ENCODE measurements at places on chromosomes 11 and 22. TPM values are rescaled to one million over a fixed set of nuclear protein-coding genes. Genes with fewer than 3 reads are reported as not detected.

DNA sequence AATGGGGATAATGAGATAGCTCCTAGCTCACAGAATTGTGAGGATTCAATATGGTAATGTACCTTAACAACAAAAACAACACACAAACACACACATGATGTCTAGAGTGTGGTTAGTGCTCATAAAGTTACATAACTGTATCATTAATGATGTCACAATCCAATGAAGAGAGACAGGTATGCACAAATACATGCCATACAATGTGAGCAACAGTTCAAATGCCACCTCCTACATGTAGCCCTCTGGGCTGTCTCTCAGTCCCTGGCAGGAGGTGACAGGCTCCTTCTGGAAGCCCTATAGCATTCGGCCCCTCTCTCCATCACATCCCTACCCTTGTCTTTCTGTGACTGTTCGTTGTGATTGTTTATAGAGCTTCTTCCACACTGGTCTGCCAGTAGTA is 8.3 kb upstream of the MICALL1 start:
- DNase-seq: no peak

MMP13 gene
- not detected for total RNA-seq

DNA sequence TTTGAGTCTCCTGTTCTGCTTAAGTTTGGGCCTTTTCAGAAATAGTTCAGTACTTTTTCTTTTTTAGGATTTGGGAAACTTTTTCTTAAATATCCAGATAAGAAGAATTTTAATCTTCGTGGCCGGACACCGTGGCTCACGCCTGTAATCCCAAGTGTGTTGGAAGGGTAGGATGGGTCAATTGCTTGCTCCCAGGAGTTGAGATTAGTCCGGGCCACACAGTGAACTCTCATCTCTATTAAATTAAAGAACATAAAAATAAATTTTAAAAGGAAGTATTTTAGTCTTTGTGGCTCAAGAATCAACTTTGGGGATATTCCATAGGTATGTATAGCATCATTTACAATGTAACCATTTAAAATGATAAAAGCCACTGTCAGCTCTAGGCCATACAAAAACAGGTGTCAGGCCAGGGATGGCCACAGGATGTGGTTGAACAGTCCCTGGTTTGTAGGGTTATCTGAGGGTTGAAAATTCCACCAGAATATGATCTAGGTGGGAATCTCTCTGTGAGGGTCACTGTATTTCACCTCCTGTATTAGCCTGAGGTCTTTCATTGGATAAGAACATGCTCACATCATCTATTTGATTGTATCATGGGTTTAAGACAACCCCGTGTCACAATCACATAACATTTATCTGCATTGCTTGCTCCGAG is 115.6 kb downstream of the GGTLC2 start:
- DNase-seq: no peak

GTSE1 gene
- 7.5 TPM for total RNA-seq

- DNase-seq: no peak
Observed at GRCh38 chr22:49103314-49104059, 724.2 kb downstream of the BRD1 start.

DNA sequence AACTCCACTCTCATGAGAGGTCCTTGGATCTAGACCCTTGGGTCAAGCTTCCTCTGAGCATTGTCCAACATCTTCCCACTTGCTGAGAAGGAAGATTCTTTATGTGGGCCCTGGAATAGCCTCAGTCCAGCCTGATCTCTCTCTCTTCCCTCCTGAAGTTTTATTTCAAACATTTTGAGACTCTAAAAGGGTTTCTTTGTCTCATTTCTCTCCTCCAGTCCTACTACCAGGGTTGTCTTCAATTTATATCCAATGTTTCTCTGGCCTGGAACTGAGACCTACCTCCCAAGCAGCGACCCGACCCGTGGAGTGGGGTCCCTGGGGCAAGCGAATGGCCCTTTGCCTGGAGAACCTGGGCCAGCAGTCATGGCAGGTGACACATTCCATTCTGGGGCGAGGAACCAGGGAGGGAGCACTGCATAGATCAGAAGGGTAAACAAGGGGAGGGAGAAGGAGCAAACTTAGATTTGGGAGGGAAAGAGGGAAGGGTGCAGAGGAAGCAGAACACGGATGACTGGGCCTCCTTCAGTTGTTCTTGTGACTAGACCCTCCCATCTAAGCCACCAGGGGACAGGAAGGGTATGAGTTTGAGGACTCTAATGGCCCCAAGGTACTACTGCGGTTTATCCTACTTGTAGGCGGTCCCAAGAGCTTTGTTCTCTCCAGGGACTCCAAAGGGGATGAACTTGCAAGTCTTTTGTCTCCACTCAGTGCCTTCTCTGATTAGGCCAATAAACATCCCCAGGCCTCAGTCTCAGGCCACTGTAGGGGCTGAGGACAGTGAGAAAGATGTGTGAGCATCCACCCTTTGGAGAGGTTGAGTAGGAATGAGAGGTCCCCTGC is 14.2 kb upstream of the PRAME start:
- no peak for DNase-seq

- no peak for DNase-seq
Observed at GRCh38 chr11:121295246-121296029, 2.9 kb downstream of the SC5D start.

DNA sequence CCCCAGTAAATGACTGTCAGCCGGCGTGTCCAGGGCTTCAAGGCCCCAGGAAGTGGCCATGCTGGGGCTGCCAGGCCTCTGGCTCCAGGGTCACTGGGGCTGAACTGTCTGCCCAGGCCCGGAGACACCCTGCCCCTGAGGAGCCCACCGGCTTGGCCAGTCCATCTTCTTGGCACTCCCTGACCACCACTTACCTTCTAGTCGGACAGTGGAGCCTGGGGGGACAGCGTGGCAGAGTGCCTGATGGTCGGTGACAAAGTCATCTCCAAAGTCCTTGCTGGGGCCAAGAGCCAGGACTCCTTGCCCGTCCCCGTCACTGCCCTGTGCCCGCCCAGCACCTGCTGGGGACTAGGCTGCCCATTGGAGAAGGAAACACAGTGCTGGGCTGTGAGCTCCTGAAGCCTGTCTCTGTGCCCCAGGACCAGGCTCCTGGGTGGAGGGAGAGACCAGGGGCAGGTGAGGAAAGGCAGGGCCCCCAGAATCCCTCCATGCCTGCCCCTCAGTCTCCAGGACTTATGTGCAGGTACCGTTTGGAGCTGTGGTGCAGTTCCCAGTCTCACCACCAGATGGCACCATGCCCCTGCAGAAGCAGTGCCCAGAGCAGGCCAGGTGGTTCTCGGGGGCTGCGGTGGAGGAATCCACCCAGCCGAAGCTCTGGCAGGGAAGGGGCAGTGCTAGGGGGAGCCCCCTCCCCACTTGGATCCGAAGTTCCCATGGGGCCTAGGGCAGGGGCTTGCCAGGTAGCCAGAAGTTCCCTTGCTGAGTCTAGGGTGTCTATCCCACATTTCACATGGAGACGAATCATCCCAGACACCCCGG is 6.0 kb upstream of the CCDC188 start:
- DNase-seq: no peak

- DNase-seq: no peak
Observed at GRCh38 chr11:119640541-119640940, 88.5 kb downstream of the NECTIN1 start.

MAP6 gene
- 1.5 TPM for total RNA-seq

GRCh38 chr22:22194931-22195264 is 49.7 kb upstream of the VPREB1 start:
- DNase-seq: no peak

Data from glomerular endothelial cell (primary cell).